A549 treated with CORT108297 at 1 μM for 4 hours (cell line): ENCODE measurements at places on chromosomes 12 and 14. TPM values are rescaled to one million over a fixed set of nuclear protein-coding genes. Genes with fewer than 3 reads are reported as not detected.

Gene ARPC3
- 425 to 887 TPM (median 445 TPM) in 5 replicates for total RNA-seq

Gene CLEC4D
- not detected in 5 replicates for total RNA-seq

Gene ADCY4
- total RNA-seq: not detected in 5 replicates

Gene SYCP3
- total RNA-seq: 0.13 TPM in 1 of 5 replicates, not detected in the others

Gene DLGAP5
- total RNA-seq: 26.3 to 44.6 TPM (median 32.0 TPM) in 5 replicates
